ENCODE measurements at places on chromosomes 11 and 22.

DNA sequence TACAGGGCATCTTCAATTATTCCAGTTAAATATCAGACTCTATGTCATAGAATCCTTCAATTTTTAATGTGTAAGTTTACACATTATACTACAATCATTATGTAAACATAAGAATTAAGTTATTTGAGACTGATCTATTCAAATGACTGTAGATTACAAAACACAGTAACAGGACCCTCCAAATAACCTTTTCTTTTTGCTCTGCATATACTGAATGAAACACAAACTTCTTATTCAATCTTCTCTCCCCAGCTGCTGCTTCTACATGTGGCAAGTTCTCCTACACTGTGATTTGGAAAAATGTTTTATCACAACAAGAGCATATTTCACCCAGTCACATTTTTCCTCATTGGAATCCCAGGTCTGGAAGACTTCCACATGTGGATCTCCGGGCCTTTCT is at the start of gene OR52J3:
Gene OR52J3 (plus strand): TSS at position 301 of the 400 bp plus-strand sequence. CDS start 0 bp downstream, at position 301.
- DNase-seq: no peak

DNA sequence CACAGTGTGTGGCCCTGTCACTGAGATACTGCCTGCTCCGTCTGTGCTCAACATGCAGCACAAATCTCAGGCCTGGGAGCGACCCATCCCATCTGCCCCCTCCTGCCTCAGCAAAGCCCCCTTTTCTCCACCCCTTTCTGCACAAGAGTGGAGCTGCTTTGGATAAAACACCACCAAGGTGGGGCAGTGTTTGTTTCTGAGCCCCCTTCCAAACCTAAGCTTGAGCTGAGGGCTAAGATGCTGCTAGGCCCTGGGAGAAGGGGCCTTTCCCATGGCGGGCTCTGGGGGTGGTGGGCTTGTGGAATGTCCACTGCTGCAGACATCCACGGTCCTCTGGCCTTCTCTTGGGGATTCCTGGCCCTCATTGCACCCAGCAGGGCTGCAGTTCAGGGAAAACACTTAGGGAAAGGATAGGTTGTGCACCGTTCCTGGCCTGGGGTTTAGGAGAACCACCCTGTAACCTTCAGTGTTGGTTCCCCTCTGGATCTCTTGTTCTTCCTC is 594.1 kb downstream of the TBC1D22A start:
- DNase-seq: no peak

DNA sequence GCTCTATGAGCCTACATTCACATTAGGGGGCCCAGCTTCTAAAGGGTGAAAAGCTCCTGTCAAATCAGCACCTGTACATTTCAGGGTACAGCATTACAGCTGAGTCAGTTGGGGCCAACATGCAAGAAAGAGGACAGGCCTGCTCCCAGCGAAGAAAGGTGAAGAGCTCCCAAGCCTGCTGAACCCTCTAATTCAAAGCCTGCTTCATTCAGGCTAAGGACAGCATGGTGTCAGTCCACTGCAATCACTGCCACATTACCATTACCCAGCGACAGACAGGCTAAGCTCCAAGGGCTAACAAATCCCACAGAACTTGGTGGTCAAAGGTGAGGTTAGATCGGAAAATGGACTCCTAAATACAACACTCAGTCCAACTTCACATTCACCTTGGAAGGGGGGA is 65.4 kb upstream of the CHRM4 start:
- DNase-seq: no peak

GRCh38 chr11:108559904-108560303 is 33.7 kb downstream of the EXPH5 start:
- no peak for DNase-seq

- DNase-seq: no peak
Observed at GRCh38 chr11:119145551-119145950, 3.3 kb upstream of the ABCG4 start.

DNA sequence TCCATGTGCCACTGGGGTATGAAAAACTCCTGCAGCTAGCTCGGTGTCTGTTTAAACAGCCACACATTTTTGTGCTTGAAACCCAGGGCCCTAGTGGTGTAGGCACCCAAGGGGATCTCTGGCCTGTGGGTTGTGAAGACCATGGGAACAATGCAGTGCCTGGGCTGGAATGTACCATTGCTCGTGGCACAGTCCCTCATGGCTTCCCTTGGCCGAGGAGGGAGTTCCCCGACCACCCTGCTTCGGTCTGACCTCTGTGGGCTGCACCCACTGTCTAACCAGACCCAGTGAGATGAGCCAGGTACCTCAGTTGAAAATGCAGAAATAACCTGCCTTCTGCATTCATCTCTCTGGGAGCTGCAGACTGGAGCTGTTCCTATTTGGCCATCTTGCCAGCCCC is 214.0 kb downstream of the TRPC6 start:
- no peak for DNase-seq

DNA sequence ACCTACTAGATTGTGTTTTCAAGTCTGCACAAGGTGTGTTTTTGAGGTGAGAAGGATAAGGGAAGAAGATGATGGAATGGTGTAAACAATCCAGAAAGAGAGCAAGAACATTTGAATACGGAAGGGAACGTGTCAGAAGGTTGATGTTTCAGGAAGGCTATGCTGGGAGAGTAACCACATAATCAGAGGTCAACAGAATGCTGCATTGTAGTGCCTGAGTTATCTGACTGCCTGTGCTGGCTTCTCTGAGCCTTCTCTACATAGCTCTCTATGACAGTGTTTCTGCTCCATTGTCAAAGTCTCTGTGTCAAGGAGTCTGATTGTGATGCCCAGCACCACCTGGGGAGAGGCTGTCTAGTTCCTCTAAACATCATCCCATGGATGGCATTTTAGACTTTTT is 74.1 kb downstream of the CYB5R2 start:
- no peak for DNase-seq

- DNase-seq: no peak
Observed at GRCh38 chr11:102201776-102202175, 91.5 kb downstream of the YAP1 start.

GRCh38 chr22:49547751-49548239 is 279.9 kb downstream of the BRD1 start:
- no peak for DNase-seq

DNA sequence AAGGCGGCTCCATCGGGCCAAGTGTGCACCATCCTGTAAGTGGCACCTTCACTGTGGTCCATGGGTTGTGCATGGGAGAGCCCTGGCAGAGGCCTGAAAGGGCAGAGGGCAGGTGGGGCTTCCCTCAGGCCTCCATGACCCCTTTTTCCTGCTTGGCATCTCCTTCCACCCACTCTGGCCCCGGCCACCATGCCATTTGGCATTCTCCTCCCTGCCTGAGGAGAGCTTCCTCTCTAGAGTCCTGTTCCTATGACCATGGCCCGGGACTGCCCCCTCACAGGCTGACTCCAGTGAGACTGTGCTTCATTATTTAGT is 4.9 kb downstream of the OTOG start:
- DNase-seq: no peak

DNA sequence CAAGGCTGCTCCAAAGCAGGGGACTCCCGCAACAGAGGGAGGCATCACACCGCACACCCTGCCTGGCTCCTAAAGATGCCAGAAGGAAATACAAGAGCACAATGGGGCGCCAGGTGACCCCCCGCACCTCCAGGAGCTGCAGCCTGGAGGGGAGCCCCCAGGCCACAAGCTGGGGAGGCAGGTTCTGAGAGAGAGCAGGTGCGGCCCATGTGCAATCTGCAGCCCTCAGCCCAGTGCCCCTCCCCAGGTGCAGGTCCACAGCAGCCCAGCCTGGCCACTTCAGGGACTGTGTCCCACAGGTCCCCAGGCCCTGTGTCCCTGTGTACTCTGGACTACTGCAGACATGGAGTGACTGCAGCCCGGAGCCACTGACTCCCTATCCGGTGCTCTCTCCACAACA is 13.1 kb downstream of the WNT7B start:
- DNase-seq: no peak

GRCh38 chr11:45436118-45436517 is 150.0 kb upstream of the SYT13 start:
- no peak for DNase-seq

GRCh38 chr11:28259177-28259843 is 151.1 kb downstream of the METTL15 start:
- no peak for DNase-seq

DNA sequence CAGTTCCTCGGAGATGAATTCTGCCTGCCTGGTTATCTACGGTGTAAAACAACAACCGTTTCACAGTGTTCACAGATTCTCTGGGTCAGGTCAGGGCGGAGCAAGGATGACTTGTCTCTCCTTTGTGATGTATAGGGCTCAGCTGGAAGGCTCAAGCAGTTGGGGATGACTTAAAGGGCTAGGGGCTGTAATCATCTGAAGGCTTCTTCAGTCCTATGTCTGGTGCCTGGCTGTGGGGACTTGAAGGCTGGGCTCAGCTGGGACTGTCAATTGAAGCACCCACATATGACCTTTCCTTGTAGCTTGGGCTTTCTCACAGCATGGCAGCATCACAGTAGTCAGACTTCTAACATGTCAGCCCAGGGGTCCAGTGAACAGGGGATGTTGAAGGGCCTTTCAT is 29.3 kb downstream of the EIF3F start:
- no peak for DNase-seq

DNA sequence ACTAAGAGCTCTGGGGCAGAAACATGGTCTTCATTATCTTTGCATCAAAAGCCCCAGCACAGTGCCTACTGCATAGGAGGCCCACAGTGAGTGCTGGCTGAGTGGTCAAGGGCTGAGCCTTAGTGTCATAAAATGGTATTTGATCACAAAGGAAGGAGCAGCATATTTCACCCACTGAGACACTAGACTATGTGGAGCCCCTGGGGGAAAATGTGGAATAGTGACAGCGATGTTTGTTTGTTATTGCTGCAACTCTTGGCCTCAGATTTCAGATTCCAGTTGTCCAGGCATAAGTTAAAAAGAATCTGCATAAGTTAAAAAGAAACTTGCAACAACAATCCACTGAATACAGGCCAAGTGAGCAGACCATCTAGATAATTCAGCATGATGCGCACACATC is 7.0 kb downstream of the KIRREL3 start:
- DNase-seq: no peak

- no peak for DNase-seq
Observed at GRCh38 chr22:17860220-17860965, 86.1 kb upstream of the BID start.

GRCh38 chr11:83611031-83611430 is 324.9 kb upstream of the CCDC90B start:
- no peak for DNase-seq

- DNase-seq: no peak
Observed at GRCh38 chr22:46047226-46047625, 70.3 kb upstream of the WNT7B start.

DNA sequence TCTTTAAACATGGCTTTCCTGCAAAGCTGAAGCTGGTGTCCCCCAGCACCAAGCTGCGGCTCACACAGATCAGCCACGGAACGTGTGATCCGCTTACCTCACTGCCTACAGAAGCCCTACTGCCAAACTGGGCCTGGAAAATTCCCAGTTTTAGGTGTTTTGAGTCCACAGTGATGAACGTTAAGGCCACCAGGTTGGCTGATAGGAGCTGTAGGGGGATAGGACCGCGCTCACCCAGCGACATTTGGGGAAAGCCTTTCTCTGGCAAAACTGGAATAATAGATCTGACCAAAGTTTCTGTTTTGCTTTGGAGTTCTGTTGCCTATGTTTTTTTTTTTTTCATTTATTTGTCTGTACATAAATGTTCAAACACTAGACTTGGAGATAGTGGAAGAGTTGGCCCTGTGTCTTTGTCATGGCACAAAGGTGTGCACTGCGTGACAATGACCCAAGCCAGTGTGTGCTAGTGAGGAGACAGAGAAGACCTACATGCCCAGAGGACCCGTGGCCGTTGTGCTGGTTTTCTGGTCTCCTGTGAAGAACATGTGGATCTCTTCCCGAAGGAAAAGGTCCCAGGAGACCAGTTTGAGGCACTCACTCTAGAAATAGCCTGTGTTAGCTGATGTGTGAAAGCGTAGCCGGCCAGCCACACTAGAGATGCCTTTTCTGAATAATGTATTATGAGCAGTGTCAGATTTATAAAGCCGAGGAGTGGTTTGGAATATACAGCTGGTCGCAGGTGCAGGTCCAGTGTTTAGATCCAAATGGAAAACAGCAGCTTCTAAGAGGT is 15.0 kb downstream of the ASPHD2 start:
- no peak for DNase-seq

DNA sequence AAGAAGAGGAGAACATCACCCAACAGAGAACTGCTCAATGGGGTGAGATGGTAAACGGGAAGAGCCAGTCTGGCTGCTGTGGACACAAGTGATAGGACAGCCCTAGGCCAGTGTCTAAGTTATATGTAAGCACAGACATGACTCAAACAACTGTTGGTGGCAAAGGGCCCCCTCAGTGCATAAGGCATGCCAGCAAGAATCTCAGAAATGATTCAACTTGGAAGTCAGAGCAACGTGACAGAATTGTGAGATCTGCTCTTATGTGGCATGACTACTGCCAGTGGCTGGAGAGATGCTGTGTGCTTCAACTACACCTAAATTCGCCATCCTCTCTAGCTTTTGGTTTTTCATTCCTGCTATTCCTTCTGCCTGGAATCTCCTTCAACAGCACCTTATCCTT is 7.4 kb downstream of the SLN start:
- no peak for DNase-seq

GRCh38 chr11:7473717-7474116 is 11.6 kb upstream of the OLFML1 start:
- no peak for DNase-seq

- no peak for DNase-seq
Observed at GRCh38 chr11:72525466-72525865, 91.1 kb upstream of the CLPB start.

GRCh38 chr11:32891657-32892354 is 805 bp upstream of the QSER1 start:
- DNase-seq: no peak

DNA sequence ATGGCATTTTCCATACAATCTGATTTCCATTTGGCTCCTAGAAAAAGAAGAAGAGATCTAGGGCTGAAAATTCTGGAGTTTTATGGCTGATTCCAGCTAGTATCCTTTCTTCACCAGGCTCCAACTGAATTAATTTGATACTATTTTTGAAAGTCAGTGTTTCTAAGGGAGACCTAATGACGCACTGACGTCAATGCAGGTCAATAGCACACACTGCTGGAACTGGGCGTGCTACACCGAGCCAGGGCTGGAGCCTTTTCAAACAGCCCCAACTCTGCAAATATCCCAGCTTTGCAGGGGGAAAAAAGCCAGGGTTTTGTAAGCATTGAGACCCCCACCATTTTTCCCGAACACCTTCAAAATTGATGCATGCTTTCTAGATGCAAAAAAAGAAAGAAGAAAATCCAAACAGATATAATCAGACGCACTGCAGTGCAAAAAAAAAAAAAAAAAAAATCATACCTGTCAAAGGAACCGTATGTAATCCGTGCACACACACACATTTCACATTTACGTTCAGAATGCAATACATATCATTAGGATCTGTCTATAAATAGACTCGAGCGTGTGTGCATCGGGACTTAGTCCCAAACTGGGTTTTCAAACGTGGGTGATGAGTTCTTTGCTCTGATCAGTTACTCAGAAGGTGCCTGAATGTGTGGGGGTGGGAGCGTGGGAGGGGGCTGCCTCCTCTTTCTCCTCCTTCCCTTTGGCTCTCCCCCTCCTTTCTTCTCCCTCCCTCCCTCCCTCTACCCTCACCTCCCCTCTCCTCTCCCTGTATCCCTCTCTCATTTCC is 124.5 kb upstream of the HSD17B12 start:
- no peak for DNase-seq

GRCh38 chr22:37184816-37185541 is 3.1 kb downstream of the C1QTNF6 start:
- DNase-seq: no peak

All from activated T-cell treated with anti-CD3 and anti-CD28 coated beads for 4 hours (primary cell).